Spleen (tissue), 13 donors: ENCODE measurements at places on chromosomes 13 and 19. TPM values are rescaled to one million over a fixed set of nuclear protein-coding genes. Genes with fewer than 3 reads are reported as not detected.

The SULT2A1 gene
- not detected for total RNA-seq

The ADGRE3 gene
- 2.0 TPM for total RNA-seq

The ZNF296 gene
- total RNA-seq, result 6.3 TPM

The PSG1 gene
- total RNA-seq, result not detected

The PCDH8 gene
- total RNA-seq, result not detected

The LRRC8E gene
- not detected for total RNA-seq

The CEBPA gene
- 17.8 TPM for total RNA-seq

DNA sequence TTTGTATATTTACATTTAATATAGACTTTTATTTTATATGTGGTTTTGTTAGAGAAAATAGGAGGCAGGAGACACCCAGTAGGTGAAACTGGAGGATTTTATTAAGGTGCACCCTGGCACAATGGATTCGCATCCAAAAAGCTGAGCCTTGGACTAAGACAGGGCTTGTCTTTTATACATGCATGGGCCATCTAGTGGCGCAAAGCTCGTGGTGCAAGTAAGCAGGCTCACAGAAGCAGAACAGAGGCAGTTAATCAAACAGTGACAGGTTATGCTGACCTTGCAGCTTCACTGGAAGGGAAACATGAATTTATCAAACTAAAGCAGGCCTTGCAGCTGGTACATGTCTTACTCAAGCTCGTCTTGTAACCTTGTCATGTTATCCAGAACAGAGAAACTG lies 58.8 kb upstream of the ZNF681 start:
- H3K27ac ChIP-seq, result no peak overlapping the region
- no peaks in the 10 kb centered on the region for H3K4me1 ChIP-seq
- no peak overlapping the region for H3K4me3 ChIP-seq
- no peaks in the 10 kb centered on the region for H3K27me3 ChIP-seq
- no peak for DNase-seq
- no peaks in the 10 kb centered on the region for H3K36me3 ChIP-seq

- no peaks in the 10 kb centered on the region for H3K4me1 ChIP-seq
- H3K27ac ChIP-seq, result no peak overlapping the region
- no peak overlapping the region for H3K4me3 ChIP-seq
- H3K27me3 ChIP-seq, result no peaks in the 10 kb centered on the region
- peaks cover 60% of the 10 kb centered on the region for H3K36me3 ChIP-seq
- no peak for DNase-seq
These were observed 21.2 kb downstream of the DNMT1 start for GRCh38 chr19:10173527-10173926.

- H3K27me3 ChIP-seq, result no peaks in the 10 kb centered on the region
- no peak for DNase-seq
- no peak overlapping the region for H3K4me3 ChIP-seq
These were observed 892.9 kb downstream of the EFNB2 start for GRCh38 chr13:105642511-105642958.

DNA sequence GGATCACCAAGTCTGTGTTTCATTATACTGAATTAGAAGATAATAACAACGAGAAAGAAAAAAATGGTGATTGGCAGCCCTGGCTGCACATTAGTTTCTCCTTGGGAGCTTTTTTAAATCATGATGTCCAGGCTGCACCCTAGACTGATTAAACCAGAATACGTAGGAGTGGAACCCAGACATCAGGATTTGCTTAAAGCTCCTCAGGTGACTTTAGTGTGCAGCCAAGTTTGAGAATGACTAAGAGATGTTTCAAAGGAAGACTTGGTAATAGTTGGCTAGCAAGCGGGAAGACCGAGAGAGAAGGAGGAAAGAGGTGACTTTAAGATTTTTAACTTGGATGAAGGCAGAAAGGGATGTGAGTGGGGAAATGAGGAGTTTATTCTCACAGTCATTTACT lies 71.4 kb upstream of the SERP2 start:
- H3K4me1 ChIP-seq, result peaks cover 3% of the 10 kb centered on the region
- H3K4me3 ChIP-seq, result no peak overlapping the region
- DNase-seq, result no peak
- no peaks in the 10 kb centered on the region for H3K27me3 ChIP-seq
- H3K27ac ChIP-seq, result no peak overlapping the region
- no peaks in the 10 kb centered on the region for H3K36me3 ChIP-seq

DNA sequence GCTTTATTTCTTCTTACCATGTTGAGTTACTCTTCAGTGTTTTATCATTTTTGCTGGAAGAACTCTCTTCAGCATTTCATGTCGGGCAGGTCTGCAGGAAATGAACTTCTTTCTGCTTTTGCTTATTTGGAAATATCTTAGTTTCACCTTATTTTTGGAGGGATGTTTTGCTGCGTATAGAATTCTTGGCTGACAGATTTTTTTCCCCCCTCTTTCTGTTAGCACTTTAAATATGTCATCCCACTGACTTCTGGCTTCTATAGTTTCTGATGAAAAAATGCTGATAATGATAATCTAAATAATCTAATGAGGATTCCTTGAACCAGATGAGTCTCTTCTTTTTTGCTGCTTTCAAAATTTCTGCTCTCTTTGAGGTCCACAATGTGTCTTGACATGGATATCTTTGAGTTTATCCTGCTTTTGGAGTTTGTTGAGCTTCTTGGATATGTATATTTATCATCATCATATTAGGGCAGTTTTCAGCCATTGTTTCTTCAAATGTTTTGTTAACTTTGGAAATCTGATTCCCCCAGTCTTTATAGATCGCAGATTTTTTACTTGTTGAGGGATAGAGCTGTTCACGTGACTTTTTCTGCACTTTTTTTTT lies 20.4 kb downstream of the ZMYM2 start:
- H3K36me3 ChIP-seq, result peaks cover 84% of the 10 kb centered on the region
- H3K4me3 ChIP-seq, result no peak overlapping the region
- H3K27ac ChIP-seq, result no peak overlapping the region

DNA sequence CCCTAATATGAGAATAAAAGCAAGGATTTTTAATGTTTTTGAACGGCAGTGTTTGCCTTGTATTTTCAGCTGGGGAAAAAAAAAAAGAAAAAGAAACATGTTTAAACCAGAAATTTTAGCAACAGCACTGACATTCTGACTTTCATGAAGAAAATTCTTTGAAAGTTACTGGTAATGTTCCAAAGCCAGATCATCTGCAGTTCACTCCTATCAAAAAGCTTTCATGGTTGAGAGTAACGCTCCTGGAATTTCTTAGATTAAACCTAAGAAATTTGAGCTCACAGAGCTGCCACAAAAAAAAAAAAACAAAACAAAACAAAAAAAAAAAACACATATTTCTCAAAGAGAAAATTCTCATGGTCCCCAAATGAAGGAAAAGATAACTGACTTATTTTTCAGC lies 1106.7 kb downstream of the EFNB2 start:
- no peak overlapping the region for H3K4me3 ChIP-seq
- H3K27me3 ChIP-seq, result no peaks in the 10 kb centered on the region
- DNase-seq, result no peak
- H3K27ac ChIP-seq, result no peak overlapping the region

- H3K27ac ChIP-seq, result peak overlapping the region; percentile 98
- no peak overlapping the region for H3K4me3 ChIP-seq
These were observed 6.9 kb upstream of the JUNB start for GRCh38 chr19:12784394-12784870.

DNA sequence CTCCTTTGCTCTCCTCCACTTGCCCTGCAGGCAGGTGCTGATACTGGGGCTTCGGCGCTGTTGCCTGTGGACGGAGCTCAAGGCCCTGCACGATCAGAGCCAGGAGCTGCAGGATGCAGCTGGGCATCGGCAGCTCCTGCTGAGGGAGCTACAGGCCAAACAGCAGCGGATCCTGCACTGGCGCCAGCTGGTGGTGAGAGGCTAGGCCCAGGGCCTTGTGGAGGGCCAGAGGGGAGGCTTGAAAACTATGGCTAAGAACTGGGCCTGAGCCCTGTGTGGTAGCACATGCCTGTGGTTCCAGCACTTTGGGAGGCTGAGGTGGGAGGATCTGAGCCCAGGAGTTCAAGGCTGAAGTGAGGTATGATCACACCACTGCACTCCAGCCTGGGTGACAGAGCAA lies 6.3 kb downstream of the HAUS5 start:
- peaks cover 64% of the 10 kb centered on the region for H3K36me3 ChIP-seq
- DNase-seq, result no peak
- H3K4me1 ChIP-seq, result no peaks in the 10 kb centered on the region

GRCh38 chr19:35560271-35560670 lies 3.2 kb downstream of the ATP4A start:
- H3K36me3 ChIP-seq, result no peaks in the 10 kb centered on the region
- peaks cover 23% of the 10 kb centered on the region for H3K4me1 ChIP-seq
- peaks cover 15% of the 10 kb centered on the region for H3K27me3 ChIP-seq
- no peak overlapping the region for H3K4me3 ChIP-seq
- H3K27ac ChIP-seq, result no peak overlapping the region

DNA sequence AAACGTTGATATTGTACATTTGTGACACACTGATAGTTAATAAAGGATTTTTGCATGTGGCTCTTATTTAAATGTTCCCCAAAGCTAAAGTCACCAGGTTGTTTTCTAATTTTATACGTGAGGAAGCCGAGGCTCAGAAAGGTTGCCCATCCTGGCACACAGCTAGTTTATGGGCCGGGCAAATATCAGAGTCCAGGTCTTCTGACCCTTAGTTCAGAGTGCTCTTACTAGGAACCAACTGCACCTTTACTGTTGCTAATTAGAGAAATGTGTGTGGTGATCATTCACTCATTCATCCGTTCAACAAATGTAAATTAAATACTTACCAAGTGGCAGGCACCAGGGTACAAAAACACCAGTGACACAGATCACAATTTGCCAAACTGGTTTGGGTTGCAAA lies 46.3 kb upstream of the RGCC start:
- no peak for DNase-seq
- H3K36me3 ChIP-seq, result no peaks in the 10 kb centered on the region

DNA sequence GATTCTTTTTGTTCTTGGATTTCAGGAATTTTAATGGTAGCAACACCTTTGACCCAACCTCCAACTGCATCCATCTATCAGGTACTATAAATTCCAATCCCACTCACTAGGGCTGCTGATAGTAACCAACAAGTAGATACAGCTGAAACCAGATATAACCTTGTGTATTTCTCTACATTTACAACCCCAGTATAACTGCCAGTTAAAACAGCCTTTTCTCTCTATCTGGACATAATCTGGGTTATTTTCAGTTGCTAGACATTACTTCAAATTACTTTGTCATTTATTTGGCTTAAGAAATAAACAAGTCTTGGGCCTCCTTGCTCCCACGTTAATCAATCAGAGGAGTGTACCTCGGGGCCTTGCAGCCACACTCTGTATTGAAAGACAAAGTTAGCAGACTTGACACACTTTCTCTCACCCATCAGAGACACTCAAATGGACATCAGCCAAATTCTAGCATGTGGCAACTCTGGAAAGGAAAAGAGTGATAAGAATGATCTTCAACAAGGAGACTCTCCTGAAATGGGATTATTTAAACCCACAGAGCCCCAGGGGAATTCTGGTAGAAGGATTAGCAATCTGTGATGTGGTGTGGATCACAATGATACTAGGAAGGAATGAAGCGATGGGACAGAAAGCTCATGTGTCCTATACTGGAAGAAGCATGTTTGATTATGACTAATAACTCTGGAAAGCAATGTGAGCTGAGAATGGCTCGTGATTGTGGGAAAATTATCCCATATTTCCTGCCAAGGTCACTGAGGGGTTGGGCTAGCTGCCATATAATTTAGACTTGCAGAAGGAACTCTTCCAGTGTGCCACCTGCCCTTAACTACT lies 157.5 kb downstream of the FLT1 start:
- DNase-seq, result no peak
- no peak overlapping the region for H3K4me3 ChIP-seq
- H3K36me3 ChIP-seq, result peaks cover 3% of the 10 kb centered on the region
- H3K4me1 ChIP-seq, result no peaks in the 10 kb centered on the region
- H3K27me3 ChIP-seq, result no peaks in the 10 kb centered on the region
- H3K27ac ChIP-seq, result no peak overlapping the region

DNA sequence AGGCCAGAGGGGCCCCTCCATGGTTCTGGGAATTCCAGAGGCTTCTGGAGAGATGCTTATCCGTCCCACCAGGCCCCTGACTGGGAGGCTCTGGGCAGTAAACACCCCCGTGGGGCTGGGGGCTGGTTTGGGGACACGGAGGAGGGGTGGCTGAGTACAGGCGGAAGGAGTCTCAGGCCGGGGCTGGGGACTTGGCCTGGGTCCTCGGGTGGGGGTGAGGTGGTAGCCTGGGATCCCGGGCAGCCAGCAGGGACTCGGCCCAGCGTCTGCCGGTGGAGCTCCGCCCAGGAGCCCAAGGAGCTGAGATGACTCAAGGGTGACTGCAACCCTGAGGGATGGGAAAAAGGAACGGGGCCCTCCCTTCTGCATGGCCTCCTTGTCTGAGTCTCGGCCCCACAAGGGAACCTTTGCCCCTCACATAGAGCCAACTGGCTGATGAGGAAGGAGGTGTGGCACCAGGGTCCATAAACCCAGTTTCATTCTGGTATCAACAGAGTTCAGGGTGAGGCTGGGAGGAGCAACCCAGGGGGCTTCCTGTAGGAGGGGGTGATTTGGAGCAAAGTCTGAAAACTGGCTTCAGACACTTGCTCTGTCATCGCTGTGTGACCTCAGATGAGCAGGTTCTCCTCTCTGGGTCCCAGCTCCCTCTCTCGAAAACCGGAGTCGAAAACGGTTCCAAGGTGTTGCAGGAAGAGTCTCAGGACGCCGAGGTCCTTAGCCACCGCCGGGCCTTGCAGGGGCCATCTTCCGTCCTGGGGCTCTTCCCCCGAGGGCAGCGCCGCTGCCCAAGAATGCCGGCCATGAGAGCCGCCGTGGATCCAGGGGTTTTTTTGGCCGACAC lies 809 bp downstream of the MISP start:
- no peak overlapping the region for H3K27ac ChIP-seq
- H3K36me3 ChIP-seq, result no peaks in the 10 kb centered on the region
- H3K27me3 ChIP-seq, result peaks cover 16% of the 10 kb centered on the region
